NCI-H1436 treated with DMSO at 0.1 percent for 48 hours (cell line): ENCODE measurements at places on chromosomes 12 and 14.

DNA sequence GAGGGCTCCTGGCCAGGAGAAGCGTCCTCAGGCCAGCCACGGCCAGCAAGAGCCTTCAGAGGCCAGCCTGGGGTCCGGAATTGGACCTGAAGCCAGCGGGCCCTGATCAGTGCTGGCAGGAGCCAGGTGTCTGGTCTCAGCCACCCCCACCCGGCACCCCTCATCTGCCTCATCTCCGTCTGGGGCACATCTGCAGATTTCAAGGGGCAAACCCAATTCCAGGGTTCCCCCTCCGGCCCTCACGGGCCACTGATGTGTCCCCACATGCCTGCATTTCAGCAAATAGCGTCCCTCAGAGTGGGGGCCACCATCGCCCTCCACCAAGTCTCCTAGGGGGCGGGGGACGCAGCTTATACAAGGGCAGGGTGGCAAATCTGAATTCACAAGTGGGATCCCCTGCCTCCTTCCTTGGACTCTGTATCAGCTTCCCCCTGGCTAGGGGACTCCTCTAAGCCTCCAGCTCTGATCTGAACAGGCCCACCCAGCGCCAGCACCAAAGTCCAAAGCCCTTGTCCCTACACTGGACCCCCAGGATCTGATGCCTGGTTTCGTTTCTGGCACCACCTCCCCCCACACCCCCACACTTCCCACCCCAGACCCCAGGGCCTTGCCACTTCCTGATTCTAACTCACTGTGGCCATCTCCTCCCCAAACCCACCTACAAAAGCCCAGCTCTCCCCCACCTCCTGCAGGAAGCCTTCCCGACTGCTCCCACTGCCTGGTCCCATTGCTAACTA, 10.1 kb downstream of the TMEM179 start:
- no peak for DNase-seq

DNA sequence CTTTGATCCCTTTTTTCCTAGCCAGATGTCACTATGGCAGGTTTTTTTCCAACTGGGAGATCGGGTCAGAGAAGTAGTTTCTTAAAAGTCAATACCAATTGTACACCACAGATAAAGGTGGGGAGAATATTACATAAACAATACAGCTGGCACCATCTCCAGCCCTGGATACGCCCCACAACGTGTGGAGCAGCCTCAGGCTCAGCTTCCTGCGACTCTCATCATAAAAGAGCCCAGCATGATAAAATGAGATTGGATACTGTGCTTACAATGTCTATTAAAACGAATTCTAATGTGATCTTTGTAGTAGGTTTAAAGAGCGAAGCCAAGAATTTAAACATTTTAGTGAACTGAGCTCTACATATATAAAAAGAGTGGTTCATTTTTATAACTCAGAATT, 21.5 kb downstream of the EFCAB11 start:
- DNase-seq = no peak

DNA sequence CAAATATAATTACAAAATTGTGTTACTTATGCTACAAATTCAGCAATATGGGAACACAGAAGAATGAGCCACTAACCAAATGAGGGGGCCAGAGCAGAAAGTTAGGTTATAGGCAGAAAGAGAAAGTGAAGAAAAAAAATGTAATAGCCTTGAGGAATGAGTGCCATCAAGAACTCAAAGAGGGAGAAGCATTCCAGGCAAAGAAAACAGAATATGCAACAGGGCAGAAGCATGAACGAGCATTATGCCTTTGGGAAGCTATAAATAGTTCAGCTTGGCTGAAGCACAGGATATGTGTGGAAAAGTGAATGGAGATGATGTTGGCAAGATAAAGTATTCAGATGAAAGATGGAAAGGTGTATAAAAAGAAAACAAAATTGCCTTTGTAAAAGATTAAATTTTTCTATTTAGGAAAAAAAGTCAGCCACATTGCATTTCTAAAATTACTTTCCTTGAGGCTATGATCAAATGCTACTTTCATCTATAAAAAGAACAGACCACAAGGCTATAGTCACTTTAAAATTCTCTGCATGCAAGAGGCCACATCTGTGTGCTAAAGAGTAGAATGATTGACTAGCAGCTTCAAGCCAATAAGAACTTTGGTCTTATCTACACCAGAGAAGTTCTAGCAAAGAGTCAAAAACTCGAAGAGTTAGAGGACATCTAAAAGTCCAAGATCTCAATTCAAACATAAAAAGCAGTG, 193.6 kb upstream of the GARIN6 start:
- no peak for DNase-seq

GRCh38 chr12:132469423-132469822, 20.5 kb upstream of the FBRSL1 start:
- no peak for DNase-seq

GRCh38 chr12:125856896-125857295, 791.7 kb downstream of the AACS start:
- no peak for DNase-seq

DNA sequence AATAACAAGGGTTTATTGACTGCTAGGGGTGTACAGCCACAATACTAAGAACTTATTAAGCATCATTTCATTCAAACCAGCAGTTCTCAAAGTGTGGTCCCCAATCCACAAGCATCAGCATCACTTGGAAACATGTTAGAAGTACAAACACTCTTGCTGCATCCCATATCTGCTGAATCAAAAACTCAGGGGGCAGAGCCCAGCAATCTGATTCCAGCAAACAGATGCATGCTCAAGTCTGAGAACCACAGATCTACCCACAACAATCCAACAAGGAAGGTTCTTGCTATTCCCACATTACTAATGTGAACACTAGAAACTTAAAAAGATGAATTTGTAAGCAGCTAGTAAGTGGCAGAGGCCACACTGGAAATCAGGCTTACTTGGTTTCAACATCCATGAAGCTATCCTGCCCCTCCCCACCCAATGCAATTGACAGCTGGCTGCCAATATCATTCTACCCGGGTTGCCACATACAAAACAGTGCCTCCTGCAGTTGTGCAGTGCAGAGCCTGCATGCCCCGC, 6.2 kb downstream of the KRT77 start:
- no peak for DNase-seq

- DNase-seq = no peak
These were observed 13.7 kb upstream of the WNK1 start for GRCh38 chr12:738712-739111.

DNA sequence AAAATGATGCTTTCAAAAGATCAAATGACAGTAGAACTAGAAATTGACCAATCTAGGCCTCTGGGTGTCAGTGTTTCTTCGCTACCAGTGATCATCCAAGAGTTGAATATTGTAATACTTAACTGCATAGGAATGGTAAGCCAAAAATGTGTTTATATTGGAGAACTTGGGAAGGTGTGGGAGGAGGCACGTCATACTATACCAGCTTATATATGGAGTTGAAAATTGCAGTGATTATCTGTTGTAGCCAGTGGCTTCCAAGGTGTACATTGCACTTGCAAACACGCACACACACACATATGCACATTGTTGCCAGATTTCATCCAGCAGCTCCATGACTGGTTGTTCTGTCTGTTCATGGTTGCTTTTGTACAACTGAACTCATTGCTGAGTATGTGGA, 36.1 kb downstream of the EID3 start:
- DNase-seq = no peak

DNA sequence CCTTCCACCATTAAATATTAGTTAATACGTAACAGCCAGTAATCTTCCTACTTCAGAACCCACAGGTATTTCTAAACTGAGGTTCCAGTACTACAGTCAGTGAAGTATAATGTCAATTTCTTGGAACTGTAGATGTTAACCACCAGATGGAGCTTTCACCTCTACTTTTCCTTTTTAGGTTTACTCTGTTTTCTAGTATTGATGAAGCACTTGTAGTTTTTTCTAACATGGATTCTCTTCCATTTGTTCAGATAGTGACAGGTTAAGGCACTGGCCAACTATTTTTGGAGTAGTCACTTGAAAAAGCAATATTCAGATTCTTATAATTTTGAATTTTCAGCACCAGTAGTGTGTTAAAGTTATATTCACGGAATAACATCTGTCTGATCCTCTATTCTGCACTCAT, 4.6 kb upstream of the SEC23A start:
- DNase-seq = no peak

DNA sequence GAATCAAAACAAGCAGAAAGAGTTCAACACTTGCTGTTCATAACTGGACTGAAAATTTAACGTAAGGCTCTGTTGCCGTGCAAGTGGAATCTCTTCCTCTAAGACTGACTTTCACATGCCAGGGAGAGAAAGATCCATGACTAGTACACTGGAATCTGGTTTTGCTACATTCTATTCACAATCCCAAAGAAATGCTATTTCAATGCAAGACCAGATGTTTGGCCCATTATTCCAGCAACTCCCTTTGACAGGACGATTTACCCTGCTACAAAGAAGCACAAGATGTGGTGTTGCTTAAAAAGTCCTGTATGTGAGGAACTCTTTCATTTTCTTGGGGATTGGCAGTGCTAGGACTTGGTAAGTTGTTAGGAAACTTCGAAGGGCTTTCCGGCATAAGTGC, 17.4 kb downstream of the RFC5 start:
- no peak for DNase-seq

- DNase-seq = no peak
These were observed 146.4 kb upstream of the FOXN3 start for GRCh38 chr14:89563471-89563870.

DNA sequence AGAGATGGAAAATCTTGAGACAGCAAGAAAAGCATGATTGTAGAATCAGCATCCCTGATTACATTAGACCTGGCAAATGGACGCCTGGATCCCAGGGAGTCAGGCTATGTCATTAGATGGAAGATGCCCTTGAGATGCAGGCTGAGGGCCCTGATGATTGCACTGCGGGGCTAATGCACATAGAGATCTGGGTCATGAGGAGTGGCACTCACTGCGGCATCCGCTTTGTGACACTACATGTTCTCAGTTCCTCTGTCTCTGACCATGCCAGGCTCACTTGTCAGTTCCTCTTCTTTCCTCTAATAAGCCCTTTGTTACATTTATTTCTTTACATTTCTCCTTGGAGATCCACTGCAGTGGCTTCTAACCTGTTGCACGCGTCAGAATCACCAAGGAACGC, 70.1 kb upstream of the GPATCH2L start:
- no peak for DNase-seq
